Esophagus (tissue), 2 donors: ENCODE measurements at places on chromosomes 6 and 20. TPM values are rescaled to one million over a fixed set of nuclear protein-coding genes. Genes with fewer than 3 reads are reported as not detected.

Gene CPNE5
- 0.81 TPM for polyA plus RNA-seq

Gene IP6K3
- polyA plus RNA-seq, result 0.65 TPM

Gene IL17F
- polyA plus RNA-seq, result 0.16 TPM

Gene GRIK2
- 0.06 TPM for polyA plus RNA-seq

Gene KLHDC3
- 40.9 TPM for polyA plus RNA-seq

Gene TFAP2B
- polyA plus RNA-seq, result 4.5 TPM

Gene NR2E1
- polyA plus RNA-seq, result 0.02 TPM

Gene SPDEF
- 0.08 TPM for polyA plus RNA-seq

Gene ISM1
- polyA plus RNA-seq, result 2.2 TPM

Gene BPI
- polyA plus RNA-seq, result 0.02 TPM

Gene SYNCRIP
- polyA plus RNA-seq, result 34.2 TPM

Gene MAP7
- 13.4 TPM for polyA plus RNA-seq

Gene MUC21
- polyA plus RNA-seq, result 1,484 TPM

Gene PLAGL1
- 18.7 TPM for polyA plus RNA-seq

Gene LY6G5B
- polyA plus RNA-seq, result 5.3 TPM

Gene CLIC5
- polyA plus RNA-seq, result 0.37 TPM

Gene C20orf202
- 0.33 TPM for polyA plus RNA-seq

Gene XKR7
- polyA plus RNA-seq, result not detected

Gene TPBG
- polyA plus RNA-seq, result 16.9 TPM

Gene HLA-F
- 25.2 TPM for polyA plus RNA-seq

Gene TTLL9
- 0.14 TPM for polyA plus RNA-seq

Gene PEX7
- 7.0 TPM for polyA plus RNA-seq

Gene COL21A1
- 1.6 TPM for polyA plus RNA-seq

Gene CLPSL2
- polyA plus RNA-seq, result not detected

Gene WFDC6
- not detected for polyA plus RNA-seq

Gene CRISP2
- polyA plus RNA-seq, result 1.0 TPM

Gene DEF6
- 38.6 TPM for polyA plus RNA-seq

Gene OTOR
- not detected for polyA plus RNA-seq

Gene BMP5
- polyA plus RNA-seq, result 0.04 TPM

Gene RRBP1
- polyA plus RNA-seq, result 54.5 TPM

Gene MOXD1
- 15.4 TPM for polyA plus RNA-seq

Gene CFB
- 19.6 TPM for polyA plus RNA-seq

Gene CALHM5
- 0.21 TPM for polyA plus RNA-seq
